ENCODE measurements at places on chromosomes 4 and X.

- no peak for DNase-seq
Measured at GRCh38 chrX:118941147-118941546, 33.3 kb upstream of the LONRF3 start.

DNA sequence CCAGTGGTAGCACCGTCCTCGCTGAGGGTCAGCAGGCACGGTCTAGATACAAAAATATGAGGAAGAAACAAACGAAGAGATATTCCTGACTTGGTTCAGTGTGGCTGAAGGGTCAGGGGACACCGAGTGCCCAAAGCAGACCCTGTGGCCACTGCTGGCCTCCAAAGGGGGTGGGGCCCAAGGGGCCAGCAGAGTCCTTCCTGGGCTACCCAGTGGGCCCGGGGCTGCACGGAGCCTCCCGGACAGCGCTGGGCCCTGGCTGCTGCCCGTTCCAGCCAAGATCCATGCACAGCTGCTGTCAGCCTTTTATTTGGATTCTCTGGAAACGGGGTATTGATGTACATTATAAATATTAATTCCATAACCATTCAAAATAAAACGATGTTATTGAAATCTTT is 20.4 kb downstream of the NELFA start:
- no peak for DNase-seq

GRCh38 chr4:43968011-43968410 is 480.6 kb downstream of the KCTD8 start:
- no peak for DNase-seq

- DNase-seq, result no peak
Measured at GRCh38 chr4:124697441-124697840, 15.1 kb downstream of the ANKRD50 start.

DNA sequence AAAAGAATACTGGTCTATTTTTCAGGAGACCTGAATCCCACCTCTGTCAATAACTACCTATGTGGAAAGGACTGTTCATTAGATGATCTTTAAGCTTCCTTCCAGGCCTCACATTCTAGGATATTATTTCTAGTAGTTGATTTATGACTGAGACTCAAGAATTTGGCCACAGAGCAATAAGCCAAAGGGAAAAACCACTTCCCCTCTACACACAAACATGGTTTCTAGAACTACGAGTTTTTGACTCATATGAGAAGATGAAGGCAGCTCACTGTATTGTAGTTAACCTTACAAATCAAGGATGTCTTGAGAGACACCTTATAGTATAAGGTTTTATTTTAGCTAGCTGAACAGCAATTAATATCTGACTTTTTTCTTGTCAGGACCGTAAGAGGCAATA is 36.9 kb upstream of the GDPD2 start:
- no peak for DNase-seq

DNA sequence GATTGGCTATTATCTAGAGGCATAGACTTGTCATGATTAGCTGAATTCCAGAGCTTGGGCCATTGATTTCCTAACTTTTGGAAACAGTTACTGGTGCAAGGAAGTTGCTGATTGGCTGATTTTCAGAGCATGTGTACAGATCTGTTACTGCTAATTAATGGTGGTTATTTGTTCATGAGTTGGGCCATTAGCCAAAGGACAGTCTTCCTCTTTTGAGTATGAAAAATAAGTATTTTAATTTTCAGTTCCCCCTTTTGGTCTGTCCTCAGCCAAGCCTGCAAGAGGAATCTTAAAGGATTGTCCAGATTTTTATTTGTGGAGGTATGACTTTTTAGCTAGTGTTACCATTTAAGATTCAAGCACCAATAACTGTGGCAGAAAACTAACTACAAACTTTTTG is 7.0 kb upstream of the DSPP start:
- no peak for DNase-seq

GRCh38 chr4:145557720-145558119 is 61.5 kb upstream of the MMAA start:
- DNase-seq, result peak; percentile 58

DNA sequence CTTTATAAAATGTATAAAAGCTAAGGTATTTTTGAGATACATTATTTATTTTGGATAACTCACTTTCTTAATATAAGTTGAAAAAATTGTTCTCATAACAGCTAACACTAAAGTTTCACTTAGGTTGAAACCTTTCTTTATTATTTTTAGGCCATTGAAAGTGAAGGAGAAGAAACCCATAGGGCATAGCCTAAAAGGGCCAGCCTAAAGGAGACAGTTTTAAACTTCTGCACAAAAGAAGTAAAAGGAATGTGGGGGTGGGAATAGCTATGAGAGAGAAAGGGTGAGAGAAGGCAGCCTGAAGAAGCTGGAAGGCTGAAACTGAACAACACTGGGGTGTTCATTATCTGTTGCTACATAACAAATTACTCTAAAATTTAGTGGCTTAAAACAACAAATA is 57.6 kb upstream of the RAPGEF2 start:
- no peak for DNase-seq

- no peak for DNase-seq
Measured at GRCh38 chr4:186851291-186852072, 127.8 kb upstream of the FAT1 start.

DNA sequence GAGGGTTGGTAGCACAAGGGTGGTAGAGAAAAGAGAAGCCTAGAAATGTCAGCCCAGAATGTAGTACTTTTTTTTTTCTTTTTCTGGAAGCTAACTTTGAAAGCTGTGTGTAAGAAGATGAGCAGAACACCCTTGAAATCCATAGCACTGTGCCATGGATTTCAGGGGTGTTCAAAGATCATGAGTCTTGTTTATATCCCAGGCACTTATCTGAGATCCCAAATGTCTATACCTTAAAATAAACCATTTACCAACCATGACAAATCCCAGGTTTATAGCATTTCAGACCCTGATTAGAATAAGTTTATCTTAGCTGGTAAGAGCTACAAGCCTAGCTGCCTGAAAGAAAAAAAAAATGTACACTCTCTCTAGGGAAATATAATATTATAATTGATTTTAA is 389.9 kb upstream of the ANXA10 start:
- DNase-seq, result no peak

- DNase-seq, result peak; percentile 18
Measured at GRCh38 chr4:140330311-140330900, 43.0 kb upstream of the SCOC start.

GRCh38 chr4:39596971-39597370 is 41.7 kb downstream of the SMIM14 start:
- DNase-seq, result no peak

DNA sequence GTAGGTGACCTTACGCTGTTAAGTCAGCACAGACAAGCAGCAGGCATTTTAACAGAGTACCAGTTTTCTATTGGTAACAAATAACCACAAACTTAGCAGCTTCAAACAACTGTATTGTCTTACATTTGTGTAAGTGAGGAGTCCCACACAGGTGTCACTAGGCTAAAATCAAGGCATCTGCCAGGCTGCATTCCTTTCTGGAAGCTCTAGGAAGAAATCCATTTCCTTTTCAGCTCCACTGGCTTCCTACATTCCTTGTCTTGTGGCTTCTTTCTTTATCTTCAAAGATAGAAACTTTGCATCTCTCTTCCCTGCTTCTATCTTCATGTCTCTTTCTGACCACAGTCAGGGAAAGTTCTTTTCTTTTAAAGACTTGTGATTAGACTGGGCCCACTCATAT is 139.9 kb downstream of the TMEM144 start:
- no peak for DNase-seq
